ENCODE measurements at places on chromosomes 6 and 20. TPM values are rescaled to one million over a fixed set of nuclear protein-coding genes. Genes with fewer than 3 reads are reported as not detected.

The PROKR2 gene
- not detected for total RNA-seq

The SLC12A5 gene
- total RNA-seq, result 1.1 TPM

The SLC22A1 gene
- 0.67 TPM for total RNA-seq

The FAM184A gene
- total RNA-seq, result 0.79 TPM

The BTN1A1 gene
- total RNA-seq, result not detected

The APOM gene
- 5.7 TPM for total RNA-seq

The EYS gene
- total RNA-seq, result not detected

The THEMIS gene
- 29.3 TPM for total RNA-seq

The SOX18 gene
- total RNA-seq, result not detected

The ADGRB3 gene
- total RNA-seq, result not detected

The ZNF334 gene
- 0.14 TPM for total RNA-seq

The TRIM10 gene
- not detected for total RNA-seq

The FAM83B gene
- not detected for total RNA-seq

The HRH3 gene
- not detected for total RNA-seq

The DNMT3B gene
- 0.30 TPM for total RNA-seq

The SIRT5 gene
- 10.6 TPM for total RNA-seq

The TFAP2C gene
- not detected for total RNA-seq

The PTPRT gene
- total RNA-seq, result not detected

The PKIB gene
- not detected for total RNA-seq

The CALHM4 gene
- not detected for total RNA-seq

The PRSS35 gene
- 0.31 TPM for total RNA-seq

The TUBB2A gene
- total RNA-seq, result 63.9 TPM

The DST gene
- 0.56 TPM for total RNA-seq

The NNAT gene
- not detected for total RNA-seq

The TFAP2D gene
- total RNA-seq, result not detected

The BTNL2 gene
- total RNA-seq, result not detected

The SRSF12 gene
- not detected for total RNA-seq

The ENPP4 gene
- 6.9 TPM for total RNA-seq

The SIRPD gene
- not detected for total RNA-seq

The HNF4A gene
- not detected for total RNA-seq

The ADGRF1 gene
- not detected for total RNA-seq

Data from CD8-positive, alpha-beta T cell (primary cell).